Glomerular endothelial cell (primary cell): ENCODE measurements at places on chromosomes 3 and 15. TPM values are rescaled to one million over a fixed set of nuclear protein-coding genes. Genes with fewer than 3 reads are reported as not detected.

GRCh38 chr3:59685432-59685831, 635.6 kb upstream of the CFAP20DC start:
- DNase-seq: no peak

DNA sequence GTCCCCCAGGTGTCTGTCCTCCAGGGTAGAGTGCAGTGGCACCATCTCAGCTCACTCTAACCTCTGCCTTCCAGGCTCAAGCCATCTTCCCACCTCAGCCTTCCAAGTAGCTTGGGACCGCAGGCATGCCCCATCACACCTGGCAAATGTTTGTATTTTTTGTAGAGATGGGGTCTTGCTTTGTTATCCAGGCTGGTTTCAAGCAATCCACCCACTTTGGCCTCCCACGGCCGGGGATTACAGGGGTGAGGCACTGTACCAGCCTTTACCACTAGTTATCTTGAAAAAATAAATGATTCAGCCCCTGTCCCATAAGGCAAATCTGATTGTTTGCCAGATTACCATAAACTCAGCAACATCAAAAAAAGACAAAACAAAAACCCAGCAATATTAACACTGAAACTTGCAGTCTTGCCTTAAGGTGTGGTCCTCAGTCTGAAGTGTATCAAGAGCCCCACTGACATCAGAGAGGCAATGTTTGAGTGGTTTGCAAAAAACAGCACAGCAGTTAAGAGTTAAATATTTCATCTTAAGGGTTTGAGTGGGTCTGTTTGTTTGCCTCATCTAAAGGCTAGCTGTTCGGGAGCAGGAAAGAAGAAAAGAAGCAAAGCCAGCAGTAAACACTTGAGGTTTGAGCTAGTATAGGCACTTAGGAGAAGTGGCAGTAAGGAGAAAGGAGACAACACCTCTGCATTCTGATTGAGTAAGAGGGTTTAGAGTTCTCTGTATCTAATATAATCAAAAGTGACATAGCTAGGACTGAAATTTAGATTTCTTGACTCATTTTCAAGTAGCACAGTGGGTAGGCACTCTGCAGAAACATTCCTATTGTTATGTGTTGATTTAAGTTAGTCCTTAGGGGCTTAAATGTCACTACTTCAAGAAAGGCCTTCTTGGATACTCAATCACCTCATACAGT, 26.3 kb upstream of the EDEM1 start:
- DNase-seq: no peak

DNA sequence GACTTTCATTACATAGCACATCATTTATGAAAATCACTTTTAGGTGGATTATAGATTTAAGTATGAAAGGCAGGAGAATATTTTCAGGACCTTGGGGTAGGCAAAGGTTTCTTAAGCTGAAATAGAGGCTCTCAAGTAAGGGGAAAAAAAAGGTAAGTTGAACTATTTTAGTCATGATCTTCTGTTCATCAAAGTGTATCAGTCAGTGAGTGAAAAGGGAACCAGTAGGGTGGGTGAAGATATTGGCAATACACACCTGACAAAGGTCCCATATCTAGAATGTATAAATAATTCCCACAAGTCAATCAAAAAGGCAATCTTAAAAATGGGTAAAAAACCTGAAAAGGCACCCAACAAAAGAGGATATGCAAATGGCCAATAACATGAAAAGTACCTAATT, 218.6 kb downstream of the KLF13 start:
- DNase-seq: no peak

GRCh38 chr3:16426665-16427064, 86.8 kb downstream of the RFTN1 start:
- no peak for DNase-seq

NDUFB5 gene
- total RNA-seq: 79.6 and 119 TPM in 2 replicates

MCF2L2 gene
- total RNA-seq: 3.1 and 3.6 TPM in 2 replicates

- DNase-seq: no peak
These were observed 59.8 kb upstream of the BOC start for GRCh38 chr3:113151461-113152031.

DNA sequence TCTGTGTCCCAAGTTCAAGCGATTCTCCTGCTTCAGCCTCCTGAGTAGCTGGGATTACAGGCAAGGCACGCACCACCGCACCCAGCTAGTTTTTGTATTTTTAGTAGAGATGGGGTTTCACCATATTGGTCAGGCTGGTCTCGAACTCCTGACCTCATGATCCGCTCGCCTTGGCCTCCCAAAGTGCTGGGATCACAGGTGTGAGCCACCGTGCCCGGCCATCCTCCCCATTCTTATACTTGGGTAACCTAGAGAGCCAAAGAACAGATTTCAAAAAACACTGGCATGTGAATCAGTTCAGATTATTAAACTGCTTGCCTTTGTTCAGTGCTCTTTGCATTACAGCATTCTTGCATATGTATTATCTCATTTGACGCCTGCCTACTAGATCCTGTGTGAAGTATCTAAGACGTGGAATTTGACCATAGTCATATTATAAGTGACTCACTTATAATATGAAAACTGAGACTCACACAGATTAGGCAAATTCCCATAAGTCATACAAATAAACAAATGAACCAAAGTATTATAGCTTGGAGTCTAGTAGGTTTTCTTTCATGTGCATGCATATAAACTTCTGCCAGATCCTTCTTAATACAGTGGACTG, 123.5 kb downstream of the UNC13C start:
- DNase-seq: no peak

- DNase-seq: no peak
These were observed 94.7 kb upstream of the TUSC7 start for GRCh38 chr3:116614795-116615362.

GRCh38 chr15:48318131-48318530, 13.1 kb upstream of the DUT start:
- no peak for DNase-seq

CSPG4 gene
- 3.0 and 15.6 TPM in 2 replicates for total RNA-seq

B3GALNT1 gene
- 9.2 and 10.6 TPM in 2 replicates for total RNA-seq

DNA sequence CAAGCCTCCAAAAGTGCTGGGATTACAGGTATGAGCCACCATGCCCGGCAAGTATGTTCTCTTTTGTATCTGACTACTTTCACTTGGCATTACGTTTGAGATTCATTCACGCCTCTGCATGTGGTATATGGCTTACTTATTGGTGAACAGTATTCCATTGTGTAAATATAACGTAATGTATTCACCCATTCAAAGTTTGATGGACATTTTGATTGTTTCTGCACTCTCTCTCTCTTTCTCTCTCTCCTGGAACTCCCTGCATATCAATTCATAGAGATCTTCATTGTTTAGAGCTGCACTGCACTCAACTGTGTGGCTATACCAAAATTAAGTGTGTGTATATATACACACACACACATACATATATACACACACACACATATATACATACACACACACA, 30.4 kb downstream of the SPPL2A start:
- DNase-seq: no peak

GRCh38 chr3:143239031-143239430, 119.5 kb downstream of the CHST2 start:
- no peak for DNase-seq

GRCh38 chr3:42164656-42165055, 73.5 kb downstream of the TRAK1 start:
- DNase-seq: no peak

DNA sequence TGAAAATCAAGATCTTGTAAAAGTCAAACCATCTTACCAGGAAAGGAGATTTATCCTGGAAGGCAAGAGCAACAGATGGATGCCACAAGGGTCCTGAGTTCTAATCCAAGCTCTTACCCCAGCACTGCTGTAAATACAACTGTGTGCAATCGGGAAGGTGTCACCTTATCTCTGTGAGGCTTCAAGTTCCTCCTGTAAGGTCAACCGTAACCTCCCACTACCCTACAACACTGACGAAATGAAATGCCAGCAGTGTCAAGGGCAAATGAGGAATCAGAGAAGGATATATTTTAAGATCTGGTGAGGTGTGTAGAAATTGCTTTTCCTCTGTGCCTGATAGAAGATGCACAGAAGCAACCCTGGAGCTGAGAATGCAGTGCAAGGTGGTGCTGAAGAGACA, 207.8 kb downstream of the NTRK3 start:
- DNase-seq: no peak

GRCh38 chr3:10810376-10810775, 5.7 kb upstream of the SLC6A11 start:
- DNase-seq: no peak

GRCh38 chr3:184382326-184383032, 2.6 kb downstream of the CHRD start:
- no peak for DNase-seq

GRCh38 chr15:49712846-49713450, 92.1 kb downstream of the DTWD1 start:
- no peak for DNase-seq

- DNase-seq: no peak
These were observed 280.5 kb downstream of the TBL1XR1 start for GRCh38 chr3:176916777-176917176.

- DNase-seq: no peak
These were observed 19.5 kb downstream of the COPS2 start for GRCh38 chr15:49135911-49136310.
